WERI-Rb-1 (cell line): ENCODE measurements at places on chromosomes 2 and 18.

DNA sequence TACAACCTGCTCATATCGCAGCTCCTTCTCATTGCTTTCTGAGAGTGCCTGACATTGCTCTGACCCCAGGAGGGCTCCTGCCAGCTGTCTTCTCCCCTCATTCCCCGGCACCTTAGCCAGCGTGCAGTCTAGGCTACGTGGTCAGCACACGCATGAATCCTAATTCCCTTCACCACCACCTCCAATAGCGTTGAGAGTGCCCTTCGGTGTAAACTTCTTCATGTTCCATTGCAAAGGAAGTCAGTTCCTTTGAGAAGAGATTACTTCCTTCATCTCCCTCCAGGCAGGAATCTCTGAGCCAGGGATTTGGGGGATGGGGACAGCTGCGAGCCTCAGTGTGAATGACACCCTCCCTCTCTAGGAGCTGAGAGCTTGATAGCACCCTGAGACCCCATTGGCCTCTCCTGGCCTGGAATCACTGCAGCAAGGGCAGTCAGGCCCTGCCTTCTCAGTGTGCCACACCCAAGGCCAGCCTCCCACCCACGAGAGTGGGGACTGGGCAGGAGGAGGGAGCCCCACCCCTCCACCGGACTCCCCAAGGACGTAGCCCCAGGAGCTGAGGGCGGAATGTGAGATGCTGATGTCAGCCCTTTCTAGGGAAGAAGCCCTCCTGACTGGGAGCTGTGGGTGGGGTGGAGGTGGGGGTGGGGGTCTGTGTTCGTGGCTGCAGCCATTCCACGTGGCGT is 53.4 kb downstream of the SLC66A2 start:
- DNase-seq: peak; percentile 9

DNA sequence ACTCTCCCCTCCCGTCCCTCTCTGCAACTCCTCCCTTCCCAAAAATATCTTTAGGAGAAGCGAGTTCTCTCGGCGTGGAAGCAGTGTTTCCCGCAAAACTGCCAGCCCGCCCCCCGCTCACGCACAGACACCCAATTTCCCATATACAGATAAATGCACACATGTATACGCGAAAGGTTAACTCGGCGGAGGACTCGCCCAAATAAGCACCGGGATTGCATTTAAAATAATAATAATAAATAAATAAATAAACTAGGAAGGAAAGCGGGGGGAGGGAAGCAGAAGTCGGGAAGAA is 70.0 kb upstream of the PSMD14 start:
- DNase-seq: peak; percentile 20

DNA sequence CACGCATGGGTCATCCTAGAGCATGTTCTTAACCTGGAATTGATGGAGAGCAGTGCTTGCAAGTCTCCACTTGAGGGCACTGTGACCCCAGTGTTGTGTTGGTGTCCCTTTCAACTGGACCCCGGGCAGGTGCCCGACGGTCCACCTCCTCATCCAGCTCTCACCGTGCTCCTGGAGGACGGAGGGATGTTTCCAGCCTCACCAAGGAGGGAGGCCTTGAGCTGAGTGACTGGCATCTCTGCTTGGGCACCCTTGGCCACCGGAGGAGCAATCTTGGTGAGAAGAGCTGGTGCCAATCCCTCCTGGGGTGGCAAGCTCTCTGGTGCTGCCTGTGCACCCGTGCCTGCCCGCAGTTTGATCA is 45.4 kb upstream of the ASB18 start:
- DNase-seq: peak; percentile 42

- DNase-seq: no peak
Measured at GRCh38 chr2:1992280-1992679, 248.0 kb upstream of the PXDN start.

DNA sequence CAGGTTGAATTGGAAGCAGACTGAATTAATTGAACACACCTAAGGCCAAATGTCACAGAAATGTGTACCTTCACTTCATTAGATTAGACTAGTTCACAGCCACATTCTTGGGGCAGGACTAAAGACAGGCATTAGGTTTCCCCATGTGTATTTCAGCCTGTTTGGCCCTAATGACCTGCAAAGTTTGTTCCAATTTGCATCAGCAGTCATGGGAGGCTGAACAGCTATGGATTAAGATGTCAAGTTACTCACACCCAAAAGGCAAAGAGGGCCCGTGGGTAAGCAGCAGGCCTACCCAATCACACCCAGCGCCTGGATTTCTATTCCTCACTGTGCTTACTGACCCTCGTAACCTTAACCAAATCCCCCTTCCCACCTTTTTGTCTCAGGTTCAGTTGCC is 99.6 kb upstream of the RIOK3 start:
- no peak for DNase-seq

DNA sequence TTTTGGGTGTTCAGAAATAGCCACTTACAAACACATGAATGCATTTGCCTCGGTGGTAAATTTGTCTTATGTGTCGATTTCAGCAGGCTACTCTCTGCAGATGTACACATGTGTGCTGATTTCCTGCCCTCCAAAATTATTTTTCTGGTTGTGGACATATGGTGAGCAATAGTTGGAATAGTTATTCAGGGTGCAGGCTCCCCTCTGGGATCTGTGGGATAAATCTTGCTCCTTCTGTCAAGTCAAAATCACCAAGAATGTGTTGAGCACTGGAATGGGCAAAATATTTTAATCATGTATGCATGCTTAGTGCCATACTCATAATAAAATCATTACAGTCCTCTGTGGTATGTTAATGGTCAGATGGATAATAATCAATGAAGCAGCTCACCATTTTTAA is 684.5 kb downstream of the BCL11A start:
- no peak for DNase-seq

DNA sequence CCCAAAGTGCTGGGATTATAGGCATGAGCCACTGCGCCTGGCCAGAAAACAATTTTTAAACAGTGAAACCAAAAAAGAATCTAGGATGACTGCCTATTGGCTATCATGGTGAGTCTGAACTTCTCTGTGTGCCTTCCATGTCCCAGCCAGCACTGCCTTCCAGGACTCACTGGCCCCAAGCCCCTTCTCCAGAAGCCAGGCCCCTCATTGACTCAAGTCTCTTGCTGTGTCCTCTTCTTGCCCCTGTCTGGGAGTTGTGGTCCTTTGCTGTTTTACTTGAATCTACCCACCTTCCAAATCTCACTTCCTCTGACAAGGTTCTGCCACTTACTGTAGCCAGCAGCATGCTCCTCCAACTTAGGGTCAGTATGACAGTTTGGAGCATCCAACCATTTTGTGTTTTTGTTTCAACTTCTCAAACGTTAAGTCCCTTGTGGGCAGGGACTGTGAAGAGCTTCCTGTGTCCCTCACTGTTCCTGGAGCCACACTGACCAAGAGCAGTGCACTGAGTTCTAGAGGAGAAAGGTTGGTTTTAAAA is 41.7 kb downstream of the ST3GAL5 start:
- DNase-seq: no peak

- no peak for DNase-seq
Measured at GRCh38 chr2:68388358-68388757, 23.3 kb downstream of the PLEK start.

DNA sequence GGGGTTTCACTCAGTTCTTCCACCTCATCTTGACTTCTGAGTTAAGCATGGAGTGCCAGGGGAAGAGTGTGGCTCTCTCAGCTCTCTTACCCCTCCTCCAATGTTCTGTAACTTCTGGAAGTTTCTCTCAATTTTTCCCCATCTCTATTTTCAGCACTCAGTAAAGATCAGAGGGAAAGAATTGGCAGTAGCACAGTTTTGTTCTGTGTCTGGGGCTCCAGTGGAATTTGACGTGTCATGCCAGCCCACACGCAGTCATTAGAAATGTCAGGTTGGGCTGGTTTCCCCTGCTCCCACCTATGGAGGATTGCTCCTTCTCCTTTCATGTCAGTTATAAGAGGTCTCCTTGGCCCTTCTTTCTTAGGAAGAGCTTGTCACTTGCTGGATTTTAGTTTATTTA is 104.6 kb upstream of the COL3A1 start:
- no peak for DNase-seq

- no peak for DNase-seq
Measured at GRCh38 chr2:216004697-216005283, 8.6 kb downstream of the MREG start.

DNA sequence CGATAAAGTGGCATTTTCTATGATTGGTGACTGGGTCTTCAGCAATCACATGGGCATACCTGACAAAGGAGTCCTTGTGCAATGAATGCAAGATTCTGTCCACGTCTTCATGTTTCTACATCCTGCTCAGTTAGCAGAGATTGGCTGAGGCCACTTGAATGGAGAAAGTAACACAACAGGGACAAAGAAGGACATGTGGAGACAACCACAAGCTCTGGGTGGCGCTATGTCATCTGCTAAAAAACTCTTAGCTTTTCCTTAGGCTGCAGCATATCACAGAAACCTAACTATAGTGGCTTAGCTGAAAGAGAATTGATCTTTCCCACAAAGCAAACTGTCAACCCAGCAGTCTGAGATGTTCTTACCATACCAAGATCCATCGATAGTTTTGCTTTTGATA is 1109.7 kb downstream of the SOCS6 start:
- DNase-seq: peak; percentile 50

DNA sequence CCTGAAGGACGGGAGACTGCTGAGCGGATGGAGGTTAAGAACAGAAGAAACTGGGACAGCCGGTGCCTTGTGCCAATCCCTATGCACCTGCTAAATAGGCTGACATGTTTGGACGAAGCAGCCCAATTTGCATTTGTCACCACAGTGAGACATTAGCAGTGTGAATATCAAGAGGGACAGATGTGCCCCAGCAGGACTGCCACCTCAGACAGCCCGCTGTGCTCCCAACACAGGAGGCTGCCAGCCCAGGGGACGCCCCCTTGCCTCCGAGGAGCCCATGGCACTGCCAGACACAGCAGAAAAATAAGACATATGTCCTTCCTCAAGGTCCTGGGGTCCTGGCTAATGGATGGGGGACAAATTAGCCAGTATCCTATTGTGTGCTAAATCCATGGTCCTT is 306.7 kb upstream of the POU3F3 start:
- no peak for DNase-seq

- no peak for DNase-seq
Measured at GRCh38 chr18:55420665-55421307, 167.2 kb downstream of the TCF4 start.

DNA sequence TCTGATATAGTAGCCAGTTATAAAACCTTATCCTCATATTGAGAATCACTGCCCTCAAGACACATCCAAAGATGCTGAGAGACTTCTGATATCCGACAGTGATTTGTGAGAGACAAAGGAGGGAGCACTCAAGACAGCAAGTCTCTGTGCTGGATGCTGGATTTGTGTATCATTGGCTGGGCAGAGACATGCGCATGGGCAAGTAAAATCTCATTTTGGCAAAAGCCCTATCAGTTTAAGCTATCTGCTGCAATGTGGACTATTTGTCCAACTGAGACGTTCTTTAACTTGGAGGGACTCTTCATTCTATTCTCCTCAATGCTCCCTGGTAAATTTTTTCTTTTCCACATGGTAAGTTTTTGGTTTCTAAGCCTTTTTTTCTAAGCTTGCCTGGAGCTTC is 107.5 kb downstream of the SS18 start:
- no peak for DNase-seq

DNA sequence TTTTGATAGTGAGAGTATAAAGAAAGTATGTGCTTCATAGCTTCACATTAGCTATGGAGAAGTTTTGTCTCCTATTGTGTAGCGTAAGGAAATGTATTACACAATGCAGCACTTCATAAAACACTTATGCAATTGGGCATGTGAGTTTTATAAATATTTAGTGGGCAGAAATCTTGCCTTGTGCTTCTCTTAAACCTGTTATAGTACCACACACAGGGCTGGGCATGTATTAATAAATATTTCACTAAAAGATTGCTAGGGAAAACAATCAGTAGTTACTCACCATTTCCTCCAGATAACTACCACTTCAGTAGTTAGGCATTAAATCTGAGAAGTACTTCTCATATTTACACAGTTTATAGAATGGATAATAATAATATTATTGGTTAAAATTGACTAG is 1080.8 kb upstream of the PIK3C3 start:
- DNase-seq: no peak

DNA sequence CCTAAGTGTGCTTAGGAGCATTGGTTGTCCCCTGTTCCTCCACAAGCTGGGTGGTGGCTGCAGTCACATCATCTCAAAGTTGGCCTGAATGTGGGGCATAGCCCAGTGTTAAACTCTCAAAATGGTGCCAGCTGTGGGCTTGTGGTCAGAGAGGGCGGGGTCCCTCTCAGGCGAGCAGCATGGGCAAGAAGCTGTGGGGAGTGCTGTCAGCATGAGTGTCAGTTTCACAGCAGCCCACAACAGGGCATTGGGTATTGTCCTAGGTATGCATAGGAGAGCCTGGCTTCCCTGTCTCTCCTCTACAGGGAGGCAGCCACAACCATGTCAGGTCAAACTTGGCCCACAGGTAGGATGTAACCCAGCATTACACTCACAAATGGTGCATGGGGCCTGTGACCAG is 285.6 kb upstream of the THSD7B start:
- DNase-seq: no peak

GRCh38 chr2:239927424-239927981 is 97.6 kb downstream of the NDUFA10 start:
- peak; percentile 4 for DNase-seq

GRCh38 chr2:167733747-167734146 is 513.6 kb downstream of the STK39 start:
- DNase-seq: no peak

GRCh38 chr18:13026583-13027270 is 35.6 kb downstream of the CEP192 start:
- DNase-seq: no peak

GRCh38 chr2:15794608-15795134 is 145.7 kb upstream of the MYCN start:
- DNase-seq: no peak

GRCh38 chr2:203763938-203764664 is 57.7 kb downstream of the CD28 start:
- DNase-seq: no peak

- peak; percentile 89 for DNase-seq
Measured at GRCh38 chr18:10010611-10011015, 96.8 kb downstream of the VAPA start.

DNA sequence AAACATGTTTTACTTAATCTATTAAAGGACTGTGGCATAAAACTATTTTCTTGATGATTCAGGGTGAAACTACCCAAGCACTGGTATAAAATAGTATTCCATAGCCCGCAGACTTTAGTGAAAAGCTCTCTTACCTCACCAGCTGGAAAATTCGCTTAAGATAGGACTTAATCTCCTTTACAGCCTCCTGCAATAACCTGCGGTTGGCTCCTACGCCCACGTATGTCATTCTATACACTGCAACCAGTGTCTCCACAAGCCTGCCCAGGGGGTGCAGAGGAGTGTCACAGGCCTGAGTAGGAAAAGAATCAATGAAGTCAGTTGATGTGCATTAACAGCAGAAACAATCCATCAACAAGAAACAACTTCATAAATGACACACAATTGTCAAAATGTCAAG is 11.3 kb upstream of the MPP4 start:
- peak; percentile 81 for DNase-seq

GRCh38 chr2:168246072-168246482 is 1.3 kb downstream of the STK39 start:
- DNase-seq: no peak
